ENCODE measurements at places on chromosomes 7 and 10.

GRCh38 chr7:87310790-87311419, 34.6 kb upstream of the CROT start:
- peak; percentile 7 for DNase-seq

GRCh38 chr10:111481261-111481826, 404.5 kb downstream of the ADRA2A start:
- DNase-seq: peak; percentile 53

DNA sequence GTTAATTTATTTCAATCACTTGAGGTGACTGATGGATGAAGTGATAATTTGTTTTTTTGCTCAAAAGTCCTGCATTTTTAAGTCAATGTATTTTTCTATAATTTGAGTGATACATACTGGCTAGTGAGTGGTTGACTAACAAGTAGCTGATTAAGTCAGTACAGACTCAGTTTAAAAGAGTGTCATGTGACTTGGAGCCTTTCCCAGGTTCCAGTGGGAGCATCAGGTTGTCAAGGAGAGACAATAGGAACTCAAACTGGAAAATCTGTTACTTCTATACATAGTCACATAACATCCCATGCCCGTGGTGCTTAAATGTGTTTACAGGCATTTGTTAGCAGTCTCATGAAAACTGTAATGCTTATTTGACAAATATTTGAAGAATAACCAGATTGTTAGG, 154.7 kb downstream of the ANK3 start:
- DNase-seq: peak; percentile 56

GRCh38 chr7:75965617-75966016, 28.8 kb downstream of the TMEM120A start:
- no peak for DNase-seq

DNA sequence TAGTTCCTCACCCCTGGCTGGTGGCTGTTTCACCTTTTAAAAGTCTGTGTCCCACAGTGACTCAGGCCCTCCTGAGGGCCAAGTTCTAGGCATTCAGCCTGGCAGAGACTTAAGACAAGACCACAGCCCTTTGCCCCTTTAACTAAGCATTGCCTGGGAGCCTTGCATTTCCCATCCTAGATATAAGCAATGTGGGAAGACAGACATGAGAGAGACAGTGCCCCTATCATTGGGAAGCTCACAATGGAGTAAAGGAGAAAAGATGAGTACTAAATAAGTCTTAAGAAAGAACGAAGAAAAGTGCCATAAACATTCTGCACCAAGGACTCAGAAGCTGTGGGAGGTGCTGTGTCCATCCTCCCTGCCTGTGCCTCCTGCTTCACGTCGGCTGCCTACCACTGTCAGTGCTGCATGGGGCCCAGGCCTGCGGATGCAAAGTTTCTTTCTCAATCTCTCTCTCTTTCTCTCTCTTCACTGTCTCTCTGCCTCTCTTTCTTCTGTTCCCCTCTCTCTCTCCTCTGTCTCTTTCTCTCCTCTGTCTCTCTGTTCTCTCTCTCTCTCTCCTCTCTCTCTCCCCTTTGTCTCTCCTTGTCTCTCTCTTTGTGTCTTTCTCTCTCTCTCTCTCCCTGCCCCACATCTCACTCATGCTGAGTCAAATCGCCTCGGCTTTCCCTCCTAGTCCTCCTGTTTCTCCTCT, 21.5 kb downstream of the GPRIN2 start:
- no peak for DNase-seq

DNA sequence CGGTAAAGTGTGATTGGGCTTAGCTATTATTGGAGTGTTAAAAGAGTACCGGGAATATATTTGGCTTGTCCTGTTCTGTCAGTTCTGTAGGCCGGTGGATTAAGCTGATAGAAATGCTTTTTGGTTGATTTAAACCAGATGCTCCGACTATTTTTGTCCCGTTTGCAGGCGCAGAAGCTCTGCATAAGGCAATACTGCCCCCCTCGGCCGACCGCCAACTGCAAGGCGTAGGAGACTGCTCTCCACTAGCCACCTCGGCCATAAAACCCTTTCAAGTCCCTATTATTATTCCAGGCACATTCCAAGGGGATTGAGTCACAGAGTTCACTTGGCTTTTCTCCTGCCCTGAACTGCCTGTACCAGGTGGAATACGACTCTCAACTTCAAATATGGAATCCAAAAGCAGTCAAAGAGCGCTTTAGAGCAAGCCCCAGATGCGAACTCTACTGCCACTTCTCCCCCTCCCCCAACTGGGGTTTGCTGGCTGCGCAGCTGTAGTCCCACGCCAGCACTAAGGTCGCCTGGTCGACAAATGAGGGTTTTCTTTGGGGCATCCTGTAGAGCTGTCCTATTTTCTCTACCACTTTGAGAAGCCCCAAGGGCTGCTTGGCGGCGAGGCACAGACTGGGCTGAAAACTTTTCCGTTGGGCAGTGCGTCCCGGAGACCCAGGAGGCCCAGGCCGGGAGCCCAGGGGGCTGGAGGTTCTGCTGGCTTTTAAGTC, 108.3 kb downstream of the REEP3 start:
- peak; percentile 100 for DNase-seq

All from fibroblast of upper back skin (primary cell).